LoVo (cell line): ENCODE measurements at places on chromosomes 3 and 15.

- DNase-seq: no peak
Measured at GRCh38 chr3:183085634-183086390, 13.5 kb downstream of the MCCC1 start.

- DNase-seq: no peak
Measured at GRCh38 chr3:185561374-185561943, 9.1 kb upstream of the LIPH start.

DNA sequence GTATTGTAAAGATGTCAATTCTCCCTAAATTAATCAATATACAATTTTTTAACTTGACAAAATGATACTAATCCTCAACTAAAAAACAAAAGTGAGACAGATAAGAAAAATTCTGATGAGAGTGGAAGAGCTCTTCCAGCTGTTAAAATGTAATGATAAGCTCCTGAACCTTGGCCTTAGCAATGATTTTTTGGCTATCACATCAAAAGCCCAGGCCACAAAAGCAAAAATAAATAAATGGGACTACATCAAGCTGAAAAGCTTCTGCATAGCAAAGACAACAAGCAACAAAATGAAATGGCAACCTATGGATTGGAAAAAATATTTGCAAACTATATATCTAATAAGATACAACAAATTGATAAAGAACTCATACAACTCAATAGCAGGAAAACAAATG lies 24.0 kb upstream of the SRPRB start:
- DNase-seq: no peak

DNA sequence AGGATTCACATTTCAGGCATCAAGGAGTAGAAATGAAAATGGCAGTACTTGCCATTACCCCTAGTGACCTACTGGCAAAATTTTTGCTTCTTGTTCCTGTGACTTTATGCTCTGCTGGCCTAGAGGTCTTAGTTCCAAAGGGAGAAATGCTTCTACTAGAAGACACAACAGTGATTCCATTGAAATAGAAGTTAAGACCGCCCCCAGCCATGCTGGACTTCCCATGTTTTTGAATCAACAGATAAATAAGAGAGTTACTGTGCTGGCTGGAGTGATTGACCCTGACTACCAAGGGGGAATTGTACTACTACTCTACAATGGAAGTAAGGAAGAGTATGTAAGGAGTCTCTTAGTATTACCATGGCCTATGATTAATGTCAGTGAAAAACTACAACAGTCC lies 196.2 kb upstream of the AZI2 start:
- no peak for DNase-seq

DNA sequence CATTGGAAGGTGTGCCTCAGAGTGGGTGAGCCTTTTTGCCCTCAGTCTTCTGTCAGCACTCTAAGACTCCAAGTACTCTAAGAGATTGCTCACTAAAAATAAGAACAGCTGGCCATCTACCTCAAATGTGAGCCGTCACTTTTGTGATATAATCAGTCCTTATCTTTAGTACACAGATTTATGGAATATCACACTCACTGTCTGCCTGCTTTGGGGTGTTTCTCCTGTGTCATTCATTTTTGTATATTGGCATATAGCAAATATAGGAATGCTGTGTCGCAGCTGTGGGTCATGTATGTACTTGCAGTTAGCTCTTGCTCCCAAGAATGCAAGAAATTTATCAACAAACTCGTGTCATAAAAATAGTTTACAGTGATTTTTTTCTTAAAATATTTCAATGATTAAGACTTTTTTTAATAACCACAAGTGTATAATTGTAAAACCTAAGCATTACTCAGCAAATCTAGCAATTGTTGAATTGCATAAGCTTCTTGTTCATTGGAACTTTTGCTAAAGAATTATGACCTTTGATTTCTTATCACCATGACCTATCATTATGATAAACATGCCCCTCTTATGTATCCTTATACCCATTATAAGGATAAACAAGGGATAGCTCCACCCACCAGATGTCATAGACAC lies 18.8 kb downstream of the SETD5 start:
- no peak for DNase-seq

DNA sequence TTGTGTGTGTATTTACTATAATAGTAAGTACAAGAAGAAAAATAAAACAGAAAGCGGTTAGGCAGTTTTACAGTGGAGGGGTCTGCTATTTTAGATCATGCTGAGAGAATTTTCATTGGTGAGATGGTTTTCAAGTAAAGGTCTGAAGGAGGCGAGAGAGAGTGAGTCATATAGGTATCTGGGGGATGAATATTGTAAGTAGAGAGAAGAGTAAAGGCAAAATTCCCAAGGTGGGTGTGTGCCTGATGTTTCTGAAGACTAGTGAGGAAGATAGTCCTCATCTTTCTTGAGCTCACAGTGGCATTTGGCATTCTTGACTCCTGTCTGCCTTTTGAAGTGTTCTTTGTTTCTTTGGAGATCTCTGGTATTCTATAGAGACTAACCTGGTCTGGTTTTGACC lies 38.6 kb downstream of the CRYBG3 start:
- DNase-seq: no peak
